ENCODE measurements at places on chromosomes 1 and 21. TPM values are rescaled to one million over a fixed set of nuclear protein-coding genes. Genes with fewer than 3 reads are reported as not detected.

Gene IFNLR1
- total RNA-seq, result 2.4 TPM

DNA sequence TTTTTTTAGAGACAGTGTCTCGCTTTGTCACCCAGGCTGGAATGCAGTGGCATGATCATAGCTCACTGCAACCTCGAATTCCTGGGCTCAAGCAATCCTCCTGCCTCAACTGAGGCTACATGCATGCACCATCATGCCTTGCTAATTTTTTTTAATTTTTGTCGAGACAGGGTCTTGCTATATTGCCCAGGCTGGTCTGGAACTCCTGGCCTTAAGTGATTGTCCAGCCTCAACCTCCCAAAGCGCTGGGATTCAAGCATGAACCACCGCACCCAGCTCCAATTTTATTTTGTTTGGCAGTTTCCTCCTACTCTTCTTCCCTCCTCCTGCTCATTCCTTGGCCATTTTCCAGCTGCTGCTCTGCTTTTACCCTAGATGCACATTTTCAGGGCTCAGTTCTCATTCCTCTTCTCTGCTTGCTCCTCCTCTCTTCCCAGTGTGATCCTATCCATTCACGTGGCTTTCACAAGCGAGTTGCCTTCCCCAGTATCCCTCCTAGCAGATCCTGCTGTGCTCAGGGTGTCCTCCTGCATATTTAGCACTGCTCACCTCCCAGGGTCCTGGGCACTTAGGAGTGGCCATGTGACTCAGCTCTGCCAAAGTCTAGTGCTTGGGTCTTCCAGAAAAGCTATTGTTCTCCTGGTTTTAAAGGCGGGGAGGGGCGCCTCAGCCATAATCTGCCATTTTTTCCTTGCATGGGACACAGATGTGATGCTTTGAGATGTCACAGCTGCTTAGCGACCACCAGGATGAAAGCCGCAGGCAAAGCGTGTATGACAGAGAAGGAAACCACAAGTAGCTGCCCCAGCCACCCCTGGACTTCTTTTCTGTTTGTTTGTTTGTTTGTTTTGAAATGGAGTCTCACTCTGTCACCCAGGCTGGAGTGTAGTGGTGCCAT is 33.7 kb downstream of the PSEN2 start:
- no peaks in the 10 kb centered on the region for H3K4me1 ChIP-seq
- H3K27me3 ChIP-seq, result no peaks in the 10 kb centered on the region
- no peak overlapping the region for H3K27ac ChIP-seq

- H3K27ac ChIP-seq, result no peak overlapping the region
- peaks cover 16% of the 10 kb centered on the region for H3K36me3 ChIP-seq
- H3K4me1 ChIP-seq, result no peaks in the 10 kb centered on the region
- no peak for DNase-seq
- no peaks in the 10 kb centered on the region for H3K27me3 ChIP-seq
These were observed 5.4 kb downstream of the HMGN2 start for GRCh38 chr1:26477446-26478152.

GRCh38 chr1:108573183-108573582 is 13.3 kb downstream of the EEIG2 start:
- H3K27ac ChIP-seq, result no peak overlapping the region
- no peaks in the 10 kb centered on the region for H3K36me3 ChIP-seq
- no peaks in the 10 kb centered on the region for H3K4me1 ChIP-seq
- DNase-seq, result no peak
- no peak overlapping the region for H3K4me3 ChIP-seq

GRCh38 chr1:117567976-117568375 is 37.9 kb upstream of the TENT5C start:
- H3K27ac ChIP-seq, result no peak overlapping the region
- H3K36me3 ChIP-seq, result no peaks in the 10 kb centered on the region
- no peak for DNase-seq
- no peaks in the 10 kb centered on the region for H3K4me1 ChIP-seq

DNA sequence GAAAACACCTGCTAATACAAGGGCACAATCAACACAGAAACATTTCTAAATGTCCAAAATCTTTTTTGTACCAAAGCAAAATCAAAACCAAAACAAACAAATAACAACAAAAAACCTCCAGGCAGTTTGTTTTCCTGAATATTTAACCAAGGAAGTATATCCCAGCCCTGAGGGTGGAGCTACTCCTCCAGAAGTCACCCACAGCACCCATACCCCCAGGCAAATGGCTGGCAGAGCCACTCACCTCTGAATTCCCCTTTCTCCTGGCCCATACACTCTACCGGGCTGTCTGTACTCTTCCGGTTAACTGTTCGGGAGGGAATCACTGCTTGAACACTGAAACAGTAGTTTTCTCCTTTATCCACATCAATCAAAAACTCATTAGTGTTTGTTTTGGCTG is 9.5 kb downstream of the F3 start:
- no peak for DNase-seq
- no peaks in the 10 kb centered on the region for H3K27me3 ChIP-seq
- H3K36me3 ChIP-seq, result peaks cover 17% of the 10 kb centered on the region
- no peak overlapping the region for H3K27ac ChIP-seq
- H3K4me1 ChIP-seq, result no peaks in the 10 kb centered on the region

DNA sequence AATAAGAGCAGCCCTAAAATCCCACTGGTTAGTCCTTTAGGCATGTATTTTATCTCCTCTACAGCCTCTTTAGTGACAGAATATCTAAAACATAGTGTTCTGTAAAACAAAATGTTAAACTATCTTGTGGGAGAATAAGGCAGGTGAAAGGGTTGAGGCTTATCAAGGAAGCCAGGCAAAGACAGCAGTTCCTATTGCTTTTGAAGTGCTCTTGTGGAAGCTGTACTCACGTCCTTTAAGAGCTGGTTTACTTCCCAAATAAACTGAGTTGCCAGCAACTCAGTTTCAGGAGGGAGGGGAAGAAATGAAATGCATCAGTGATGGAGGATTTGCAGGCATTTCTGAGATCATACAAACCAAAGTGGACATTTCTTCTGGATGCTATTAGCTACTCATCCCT is 529.6 kb upstream of the ZRANB2 start:
- DNase-seq, result no peak
- H3K27me3 ChIP-seq, result no peaks in the 10 kb centered on the region
- no peak overlapping the region for H3K4me3 ChIP-seq
- no peaks in the 10 kb centered on the region for H3K36me3 ChIP-seq
- no peaks in the 10 kb centered on the region for H3K4me1 ChIP-seq

GRCh38 chr1:199684686-199685273 is 342.7 kb upstream of the NR5A2 start:
- peak; percentile 81 for DNase-seq
- no peaks in the 10 kb centered on the region for H3K36me3 ChIP-seq
- no peak overlapping the region for H3K27ac ChIP-seq

GRCh38 chr1:212825798-212826452 is 21.5 kb downstream of the SPATA45 start:
- H3K27me3 ChIP-seq, result no peaks in the 10 kb centered on the region
- no peaks in the 10 kb centered on the region for H3K36me3 ChIP-seq
- peaks cover 1% of the 10 kb centered on the region for H3K4me1 ChIP-seq
- H3K27ac ChIP-seq, result no peak overlapping the region
- no peak for DNase-seq
- no peak overlapping the region for H3K4me3 ChIP-seq

DNA sequence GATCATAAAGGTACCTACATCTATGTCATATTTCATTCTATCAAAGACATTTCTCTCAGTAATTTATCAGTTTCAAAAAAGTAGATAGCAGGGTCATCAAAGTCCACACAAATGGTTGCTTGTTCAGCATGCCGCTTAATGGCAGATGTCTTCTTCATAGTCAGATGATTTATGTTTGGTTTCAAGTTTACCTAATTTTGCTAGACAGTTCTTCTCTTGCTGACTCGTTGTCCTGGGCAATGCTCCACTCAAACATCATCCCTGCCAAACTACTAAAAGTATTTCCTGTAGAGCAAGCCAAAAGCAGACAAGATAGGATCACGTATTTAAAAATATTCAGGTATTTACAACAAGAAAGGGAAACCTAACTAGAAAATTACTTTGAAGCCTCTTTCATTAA is 13.6 kb downstream of the NUP210L start:
- no peak for DNase-seq
- H3K4me3 ChIP-seq, result no peak overlapping the region
- no peaks in the 10 kb centered on the region for H3K36me3 ChIP-seq
- no peaks in the 10 kb centered on the region for H3K4me1 ChIP-seq
- H3K27me3 ChIP-seq, result no peaks in the 10 kb centered on the region

Gene CCDC27
- total RNA-seq, result not detected

GRCh38 chr1:159884296-159884695 is 15.7 kb downstream of the CFAP45 start:
- H3K4me1 ChIP-seq, result peaks cover 5% of the 10 kb centered on the region
- no peaks in the 10 kb centered on the region for H3K36me3 ChIP-seq
- DNase-seq, result no peak
- no peaks in the 10 kb centered on the region for H3K27me3 ChIP-seq
- no peak overlapping the region for H3K27ac ChIP-seq

- no peak overlapping the region for H3K4me3 ChIP-seq
- H3K27me3 ChIP-seq, result no peaks in the 10 kb centered on the region
- H3K36me3 ChIP-seq, result no peaks in the 10 kb centered on the region
- peak; percentile 45 for DNase-seq
These were observed 42.9 kb downstream of the UMODL1 start for GRCh38 chr21:42113926-42114409.

DNA sequence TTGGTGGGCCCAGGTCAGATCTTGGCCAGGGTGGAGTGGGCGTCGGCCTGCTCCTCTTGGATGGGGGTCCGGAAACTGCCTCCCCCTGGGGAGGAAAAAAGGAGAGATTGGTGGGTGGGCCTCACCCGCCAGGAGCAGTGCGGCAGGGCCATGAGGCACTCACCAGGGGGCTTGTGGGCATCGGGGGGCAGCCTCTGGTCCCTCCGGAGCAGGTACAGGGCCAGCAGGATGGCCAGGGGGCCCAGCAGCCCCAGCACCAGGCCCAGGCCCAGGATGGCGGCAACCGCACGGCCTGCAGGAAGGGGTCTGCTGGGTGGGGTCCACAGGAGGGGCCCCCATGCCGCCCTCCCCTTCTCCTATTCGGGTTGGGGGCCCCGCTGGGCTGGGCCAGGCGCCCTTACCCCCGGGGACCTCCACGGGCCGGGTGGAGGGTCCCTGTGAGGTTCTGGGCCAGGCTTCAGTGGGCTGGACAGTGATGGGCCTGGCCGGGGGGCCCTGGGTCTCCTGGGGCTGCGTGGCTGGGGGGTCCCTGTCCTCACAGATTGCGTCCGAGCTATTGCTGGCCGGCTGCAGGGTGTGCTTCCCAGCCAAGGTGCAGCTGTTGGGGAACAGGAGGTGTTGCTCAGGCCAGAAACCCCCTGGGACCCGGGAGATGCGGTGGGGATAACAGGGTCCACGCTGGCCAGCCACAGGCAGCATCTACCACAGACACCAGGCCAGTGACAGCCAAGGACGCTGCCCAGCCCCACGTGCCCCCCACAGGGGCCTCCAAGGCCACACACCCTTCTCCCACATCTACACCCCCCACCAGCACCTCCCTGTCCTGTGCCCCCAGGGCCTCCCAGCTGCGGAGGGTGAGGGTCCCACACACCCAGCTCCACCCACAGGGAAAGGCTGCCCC is 2.2 kb downstream of the TNFRSF4 start:
- DNase-seq, result no peak
- no peak overlapping the region for H3K27ac ChIP-seq
- H3K4me1 ChIP-seq, result peaks cover 33% of the 10 kb centered on the region
- H3K36me3 ChIP-seq, result peaks cover 12% of the 10 kb centered on the region

DNA sequence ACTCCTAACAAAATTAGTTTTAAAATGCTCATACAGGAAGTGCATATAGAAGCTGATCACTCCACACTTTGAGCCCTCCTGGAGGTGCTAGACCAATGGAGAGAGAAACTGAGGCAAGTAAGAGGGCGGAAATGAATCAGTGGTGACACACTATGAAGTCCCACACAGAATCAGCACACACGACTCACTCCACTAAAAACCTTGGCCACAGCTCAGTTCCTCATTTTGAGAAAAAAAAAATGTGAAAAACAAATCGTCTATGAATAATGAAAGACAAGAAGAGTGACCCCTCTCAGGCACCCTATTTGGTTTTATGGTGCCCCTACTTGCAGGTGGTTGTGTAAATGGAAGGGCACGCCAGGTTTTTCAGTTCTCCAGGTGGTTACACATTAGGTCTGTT is 675.1 kb upstream of the BRINP3 start:
- no peak overlapping the region for H3K27ac ChIP-seq
- no peak overlapping the region for H3K4me3 ChIP-seq
- no peaks in the 10 kb centered on the region for H3K4me1 ChIP-seq
- no peak for DNase-seq

Gene ATP1B1
- total RNA-seq, result 220 TPM

- no peaks in the 10 kb centered on the region for H3K4me1 ChIP-seq
- H3K4me3 ChIP-seq, result no peak overlapping the region
- no peak for DNase-seq
These were observed 9.3 kb upstream of the ST6GALNAC5 start for GRCh38 chr1:76857973-76858372.

DNA sequence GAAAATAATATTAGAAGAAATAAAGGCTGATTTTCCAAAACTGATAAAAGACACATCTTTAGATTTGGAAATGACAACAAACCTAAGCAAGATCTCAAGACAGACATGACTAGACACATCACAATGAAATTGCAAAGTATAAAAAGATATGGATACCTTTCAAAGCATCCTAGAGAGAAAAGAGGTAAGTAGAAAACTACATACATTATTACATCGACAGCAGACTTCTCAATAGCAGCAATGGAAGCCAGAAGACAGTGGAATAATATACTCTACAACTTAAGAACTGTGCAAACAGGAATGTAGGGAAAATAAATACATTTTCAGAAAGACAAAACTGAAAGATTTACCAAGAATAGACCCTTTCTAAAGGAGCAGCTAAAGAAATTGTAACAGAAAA is 50.2 kb downstream of the DENND1B start:
- H3K36me3 ChIP-seq, result no peaks in the 10 kb centered on the region
- peak; percentile 25 for DNase-seq
- no peak overlapping the region for H3K4me3 ChIP-seq
- H3K27ac ChIP-seq, result no peak overlapping the region

Gene TNFRSF1B
- 52.0 TPM for total RNA-seq

DNA sequence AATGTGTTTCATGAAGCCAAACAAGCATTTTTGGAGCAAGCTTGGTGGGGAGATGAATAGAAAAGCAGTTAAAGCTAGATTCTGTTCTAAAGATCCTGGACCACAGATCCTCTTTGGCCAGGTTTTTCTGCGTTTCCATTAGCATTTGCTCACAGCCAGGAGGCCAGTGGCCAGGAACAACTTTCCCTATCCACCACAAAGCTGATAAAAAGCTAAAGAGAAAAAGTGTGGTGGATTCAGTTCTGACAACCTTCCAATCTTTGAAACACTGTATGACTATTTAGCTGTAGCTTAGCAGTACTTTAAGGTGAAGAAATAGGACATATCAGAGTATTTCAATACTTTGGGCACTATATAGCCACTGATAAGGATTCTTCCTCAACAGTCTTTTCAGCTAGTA is 3.0 kb upstream of the NEK7 start:
- no peaks in the 10 kb centered on the region for H3K27me3 ChIP-seq
- no peak overlapping the region for H3K4me3 ChIP-seq
- peak overlapping the region; percentile 56 for H3K27ac ChIP-seq
- no peak for DNase-seq
- no peaks in the 10 kb centered on the region for H3K36me3 ChIP-seq
- H3K4me1 ChIP-seq, result peaks cover 10% of the 10 kb centered on the region

Data from lung (tissue), 17 donors.